ENCODE measurements at places on chromosomes 2 and 18.

DNA sequence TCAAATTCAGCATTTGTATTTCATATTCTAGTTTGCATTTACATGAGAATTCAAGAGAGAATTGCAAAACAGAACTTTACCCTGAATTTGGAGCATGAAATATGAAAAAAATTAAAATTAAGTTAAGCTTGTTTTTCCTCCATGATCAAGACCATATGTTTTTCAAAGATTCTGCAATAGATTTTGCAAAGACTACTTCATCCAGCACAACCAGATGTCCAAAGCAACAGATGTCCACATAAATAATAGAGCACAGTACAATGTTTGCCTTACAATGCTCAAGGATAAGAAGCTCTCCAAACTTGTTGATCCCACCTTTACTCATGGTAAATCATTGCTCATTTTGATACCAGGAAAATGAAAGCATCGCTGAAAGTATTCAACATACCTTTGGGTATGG lies 25.6 kb downstream of the FAP start:
- DNase-seq = no peak

GRCh38 chr2:239461291-239462190 lies 60.7 kb upstream of the HDAC4 start:
- no peak for DNase-seq

- no peak for DNase-seq
Observed at GRCh38 chr18:74329688-74330205, 14.1 kb downstream of the C18orf63 start.

GRCh38 chr2:104889291-104889959 lies 35.5 kb downstream of the POU3F3 start:
- no peak for DNase-seq

DNA sequence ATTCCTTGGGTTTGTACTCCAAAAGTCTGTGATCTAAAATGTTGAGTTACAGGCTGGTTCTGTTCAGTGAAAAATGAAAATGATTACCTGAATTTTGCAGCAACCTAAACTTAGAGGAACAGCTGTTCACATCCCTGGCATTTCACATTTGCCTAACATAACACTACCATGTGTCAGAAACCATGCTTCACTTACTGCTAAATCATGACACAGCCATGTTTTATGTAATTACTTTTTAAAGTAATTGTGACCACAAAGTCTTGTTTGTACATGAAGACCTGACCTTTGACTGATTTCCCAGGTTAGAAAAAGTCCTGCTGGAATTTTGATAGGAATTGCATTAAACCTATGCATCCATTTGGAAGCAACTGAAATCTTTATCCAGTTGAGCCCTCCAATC lies 79.1 kb downstream of the FAM168B start:
- DNase-seq = no peak

GRCh38 chr18:45849529-45849928 lies 24.1 kb downstream of the SIGLEC15 start:
- DNase-seq = no peak

DNA sequence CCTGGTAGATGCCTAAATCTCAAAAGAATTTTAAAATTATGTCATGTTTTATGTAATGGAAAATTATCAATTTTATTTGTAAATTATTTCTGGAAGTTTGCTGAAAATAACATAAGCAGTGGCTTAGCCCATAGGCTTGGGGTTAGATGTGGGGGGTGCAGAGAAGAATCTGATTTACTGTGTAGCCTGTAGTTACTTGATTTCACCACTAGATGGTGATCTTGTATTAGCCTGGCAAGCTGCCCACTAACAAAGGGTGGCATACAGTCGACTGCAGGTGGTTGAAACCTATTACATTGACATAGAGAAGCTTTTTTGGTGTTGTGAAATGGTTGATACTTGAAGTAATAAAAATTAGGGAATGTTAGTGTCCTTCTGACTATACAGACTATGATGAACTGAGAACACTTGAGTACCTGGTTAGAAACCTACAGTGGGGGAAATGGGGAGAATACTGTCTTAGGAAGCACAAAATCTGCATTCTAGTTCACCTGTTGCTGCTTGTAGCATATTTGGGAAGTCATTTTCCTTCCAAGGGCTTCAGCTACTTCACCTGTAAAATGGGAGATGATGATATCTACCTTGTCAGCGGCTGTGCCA lies 191.0 kb upstream of the LHCGR start:
- no peak for DNase-seq

DNA sequence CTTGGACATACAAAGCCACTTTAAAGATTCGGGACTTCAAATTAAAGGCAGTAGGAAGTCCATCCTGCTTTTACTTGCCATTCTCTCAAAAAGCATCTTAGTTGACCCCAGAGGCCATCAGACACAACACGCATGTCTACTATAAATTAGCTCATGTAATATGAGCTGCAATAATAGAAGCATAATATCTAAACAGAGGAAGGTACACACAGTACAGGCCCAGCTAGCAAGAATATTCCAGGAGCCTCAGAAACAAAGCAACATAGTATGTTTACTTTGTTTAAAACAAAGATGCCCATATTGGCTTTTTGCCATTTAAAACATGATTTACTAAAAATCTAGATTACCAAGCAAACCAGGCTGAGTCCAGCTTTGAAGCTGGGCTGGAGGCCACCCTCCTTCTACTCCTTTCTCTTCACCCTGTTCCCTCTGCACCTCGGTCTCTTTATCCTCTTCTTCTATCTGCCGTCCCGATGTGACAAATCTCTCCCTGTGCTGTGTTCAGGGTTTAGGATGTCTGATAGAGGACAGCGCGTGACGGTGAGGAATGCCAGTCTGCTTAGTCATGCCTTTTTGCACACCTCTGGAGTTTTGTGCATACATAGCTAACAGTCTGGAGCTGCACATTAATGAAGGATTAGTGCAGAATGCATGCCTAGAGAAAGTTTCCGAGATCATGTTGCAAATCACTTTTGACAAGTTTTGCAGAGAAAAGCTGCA lies 28.2 kb downstream of the DTNA start:
- no peak for DNase-seq

DNA sequence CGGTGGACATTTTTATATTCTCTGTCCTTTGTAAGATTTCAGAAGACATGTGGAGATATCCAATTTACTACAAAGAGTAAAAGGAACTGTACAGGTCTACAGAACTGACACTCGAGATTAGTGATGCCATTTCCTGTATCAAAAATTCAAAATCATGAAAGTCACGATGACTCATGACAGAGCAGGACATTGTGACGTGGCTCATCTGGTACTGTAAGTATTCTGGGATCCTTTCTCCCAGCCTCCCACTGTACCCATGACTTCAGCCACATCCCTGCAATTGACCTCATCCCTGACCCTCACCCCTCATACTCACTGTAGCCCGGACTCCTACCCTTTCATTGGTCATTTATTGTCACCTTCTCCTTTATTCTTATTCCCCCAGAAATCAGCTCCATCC lies 736.5 kb downstream of the EPHA4 start:
- no peak for DNase-seq

- DNase-seq = no peak
Observed at GRCh38 chr2:158243392-158243791, 141.7 kb downstream of the UPP2 start.

- no peak for DNase-seq
Observed at GRCh38 chr2:238286551-238286950, 1.9 kb downstream of the PER2 start.

DNA sequence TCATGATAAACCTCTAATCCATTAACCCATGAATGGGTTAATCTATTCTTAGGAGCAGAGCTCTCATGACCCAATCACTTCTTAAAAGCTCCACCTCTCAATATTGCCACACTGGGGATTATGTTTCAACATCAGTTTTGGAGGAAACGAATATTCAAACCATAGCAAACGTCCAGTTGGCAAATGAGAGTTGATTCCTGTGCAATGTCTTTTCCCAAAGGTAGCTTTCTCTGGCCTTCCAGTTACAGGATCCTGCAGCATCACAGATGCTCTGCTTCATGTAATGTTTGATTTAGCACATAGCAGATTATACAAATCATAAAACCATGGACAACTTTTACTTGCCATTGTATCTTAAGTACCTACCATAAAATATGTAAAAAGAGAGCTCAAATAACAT lies 481.0 kb downstream of the TNS1 start:
- DNase-seq = no peak

- DNase-seq = no peak
Observed at GRCh38 chr18:22109535-22109934, 59.9 kb upstream of the GATA6 start.

DNA sequence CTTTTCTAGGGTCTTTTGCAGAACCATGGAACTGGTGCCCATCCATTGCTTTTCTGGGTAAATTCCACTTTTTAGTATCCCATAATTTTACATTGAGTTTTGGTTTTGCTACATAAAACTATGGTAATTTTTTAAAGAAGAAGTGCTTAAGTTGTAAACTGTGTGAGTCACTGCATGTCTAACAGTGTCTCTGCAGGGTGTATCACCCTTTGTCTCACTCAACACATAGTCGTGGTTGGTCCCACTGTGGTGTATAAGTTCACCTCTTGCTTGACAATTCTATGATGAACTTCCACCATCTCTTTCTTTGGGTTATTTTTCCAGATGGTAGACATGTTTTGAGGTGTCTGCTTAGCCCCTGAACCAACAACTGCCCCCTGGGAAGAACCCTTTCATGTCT lies 10.5 kb downstream of the SCTR start:
- DNase-seq = no peak

DNA sequence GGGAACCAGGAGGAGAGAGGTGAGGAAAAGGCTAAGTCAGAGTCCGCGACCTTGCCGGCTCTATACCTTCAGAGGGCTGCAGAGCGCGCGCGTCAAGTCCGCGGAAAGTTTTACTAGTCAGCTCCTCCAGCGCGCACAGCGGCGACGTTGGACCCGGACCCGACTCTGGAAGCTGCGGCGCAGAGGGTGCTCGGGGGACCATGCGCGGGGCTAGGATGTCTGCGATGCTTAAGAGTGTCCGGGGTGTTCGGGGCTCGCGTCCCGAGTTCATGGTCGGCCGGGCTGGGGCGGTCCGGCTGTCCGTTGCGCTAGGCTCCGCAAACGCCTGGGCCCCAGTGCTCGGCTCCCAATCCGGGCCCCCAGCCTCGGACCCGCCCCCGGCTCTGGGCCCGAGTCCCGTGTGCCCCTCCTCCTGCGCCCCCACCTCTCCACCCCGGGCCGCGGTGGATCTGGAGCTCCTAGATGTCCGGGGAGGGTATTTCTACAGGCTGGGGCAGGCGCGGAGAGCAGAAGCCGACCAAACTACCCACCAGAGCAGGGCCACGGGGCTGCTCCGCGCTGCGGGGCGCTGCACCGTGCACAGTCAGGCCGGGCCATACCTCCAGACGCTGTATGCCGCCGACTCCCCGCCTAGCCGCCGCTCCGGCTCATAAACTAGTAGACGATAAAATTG lies at the start of gene LBX2:
LBX2 (minus strand) TSS at position 337 of the 673 bp plus-strand sequence; CDS start at position 271, 66 bp downstream.
- DNase-seq = no peak

GRCh38 chr2:234920836-234921235 lies 31.0 kb upstream of the SH3BP4 start:
- no peak for DNase-seq

DNA sequence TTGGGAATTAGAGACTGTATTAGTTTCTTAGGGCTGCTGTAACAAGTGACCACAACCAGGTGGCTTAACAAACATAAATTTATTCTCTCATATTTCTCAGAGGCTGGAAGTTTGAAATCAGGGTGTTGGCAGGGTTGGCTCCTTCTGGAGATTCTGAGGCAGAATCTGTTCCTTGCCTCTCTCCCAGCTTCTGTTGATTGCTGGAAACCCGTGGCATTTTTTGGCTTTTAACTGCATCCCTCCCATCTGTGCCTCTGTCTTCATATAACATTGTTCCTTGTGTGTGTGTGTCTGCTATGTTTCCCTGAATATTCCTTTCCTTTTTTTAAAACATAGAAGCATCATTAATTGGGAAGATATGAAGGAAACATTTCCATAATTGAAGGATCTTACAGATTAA lies 448.1 kb upstream of the DCC start:
- DNase-seq = no peak

- DNase-seq = no peak
Observed at GRCh38 chr2:239678186-239678490, 277.3 kb upstream of the HDAC4 start.

DNA sequence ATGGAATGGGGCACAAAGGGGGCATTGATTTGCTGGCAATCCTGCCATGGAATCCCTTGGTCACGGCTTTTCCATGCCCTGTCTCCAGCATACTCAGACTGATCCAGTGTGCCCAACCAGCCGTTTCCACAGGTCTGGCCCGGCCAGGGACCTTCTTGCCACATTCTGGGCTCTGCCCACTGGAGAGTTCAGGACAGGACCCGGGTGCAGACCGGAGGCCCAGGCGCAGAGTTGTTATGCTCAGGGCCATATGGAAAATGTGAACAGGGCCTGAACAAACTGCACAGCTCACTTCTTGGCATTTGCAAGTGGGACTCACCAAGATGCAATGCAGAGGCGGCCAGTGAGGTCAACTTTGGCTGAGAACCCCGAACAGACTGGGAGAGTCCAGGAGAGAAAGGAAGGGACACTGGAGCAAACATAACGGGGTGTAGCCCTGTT lies 15.6 kb upstream of the ASAP2 start:
- DNase-seq = no peak

GRCh38 chr2:146246002-146246735 lies 1598.7 kb upstream of the ACVR2A start:
- DNase-seq = no peak

DNA sequence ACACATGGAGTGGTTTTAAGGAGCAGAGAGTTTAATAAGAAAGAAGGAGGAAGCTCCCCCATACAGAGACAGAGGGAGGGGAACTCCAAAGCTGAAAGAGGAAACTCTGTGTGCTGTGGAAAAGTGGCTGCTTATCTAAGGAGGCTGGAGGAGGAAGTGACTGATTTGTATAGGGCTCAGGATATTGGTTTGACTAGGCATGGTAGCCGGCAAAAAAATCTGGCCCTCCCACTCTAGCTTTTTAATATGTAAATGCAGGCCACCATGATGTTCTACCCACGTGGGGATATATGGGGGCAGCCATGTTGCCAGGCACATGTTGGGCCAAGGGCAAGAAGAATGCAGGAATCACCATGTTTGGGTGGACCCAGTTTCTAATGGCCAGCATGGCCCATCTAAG lies 64.3 kb downstream of the HNMT start:
- no peak for DNase-seq

DNA sequence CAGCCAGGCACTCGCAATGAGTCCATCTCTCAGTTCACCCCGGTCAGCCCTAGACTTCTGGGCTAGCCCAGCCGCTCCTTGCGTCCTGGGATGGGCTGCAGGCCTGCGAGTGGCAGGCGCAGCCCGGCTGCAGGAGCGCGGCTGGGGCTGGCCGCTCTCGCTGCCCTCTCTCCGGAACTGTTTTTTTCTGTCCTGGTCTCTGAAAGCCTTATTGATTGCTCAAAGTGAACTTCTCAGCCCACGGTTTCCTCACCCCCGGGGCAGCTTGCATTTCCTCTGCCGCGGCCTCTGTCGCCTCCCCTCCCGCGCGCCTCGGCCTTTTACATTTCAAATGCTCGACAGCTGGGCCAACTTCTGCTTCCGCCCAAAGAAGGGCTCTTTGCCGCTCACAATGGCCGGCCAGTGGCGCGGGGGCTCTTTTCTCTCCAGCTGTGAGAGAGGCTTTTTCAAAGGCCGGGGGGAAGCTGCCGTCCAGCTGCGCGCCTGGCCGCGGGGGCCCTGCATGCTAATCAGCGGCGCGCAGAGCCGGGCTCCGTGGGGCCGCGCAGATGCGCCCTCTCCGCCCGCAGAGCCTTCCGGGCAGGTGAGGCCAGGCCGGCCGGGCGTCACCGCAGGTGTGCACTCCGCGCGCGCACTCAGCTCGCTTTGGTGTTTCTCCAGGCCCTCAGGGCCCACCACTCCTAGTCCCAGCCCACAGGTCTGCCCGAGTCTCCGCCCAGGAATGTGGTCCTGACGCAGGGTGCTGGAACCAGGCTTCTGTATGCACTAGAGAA lies 513.8 kb downstream of the RNF144A start:
- DNase-seq = no peak
